ENCODE measurements at places on chromosomes 2 and 18.

GRCh38 chr2:173415431-173416381 is 61.0 kb downstream of the CDCA7 start:
- no peak for DNase-seq

DNA sequence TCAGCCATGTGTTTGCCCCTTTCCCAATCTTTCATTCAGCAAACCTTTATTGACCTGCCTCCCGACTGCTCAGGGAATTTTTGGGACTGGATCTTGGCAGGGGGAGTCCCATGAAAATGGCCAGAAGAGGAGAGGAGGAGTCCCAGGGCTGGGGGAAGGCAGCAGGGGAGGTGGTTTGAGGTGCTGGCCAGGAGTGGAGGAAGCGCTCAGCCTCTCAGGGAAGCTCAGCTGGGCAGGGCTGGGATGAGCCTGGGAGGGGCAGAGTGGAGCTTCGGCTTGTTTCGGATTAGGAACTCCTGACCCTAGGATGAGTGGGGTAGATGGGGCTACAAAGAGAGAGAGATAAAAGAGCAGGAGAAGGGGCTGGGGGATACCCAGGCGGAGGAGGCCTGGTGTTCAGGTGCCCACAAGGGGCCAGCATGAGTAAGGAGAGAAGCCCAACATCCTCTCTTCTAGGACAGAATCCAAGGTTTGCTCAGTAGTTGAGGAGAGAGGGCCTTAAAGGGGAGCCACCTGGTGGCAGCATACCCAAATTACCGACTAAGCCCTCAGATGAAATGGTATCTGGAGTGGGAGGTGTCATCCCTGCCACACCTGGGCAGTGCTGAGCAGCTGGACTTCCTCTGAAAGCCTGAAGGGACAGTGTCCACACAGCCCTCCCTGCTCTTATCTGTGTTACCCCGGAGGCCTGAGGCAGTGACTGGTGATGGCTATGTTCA is 91.1 kb downstream of the INHBB start:
- peak; percentile 90 for DNase-seq

GRCh38 chr2:208279236-208279635 is 13.2 kb downstream of the PIKFYVE start:
- DNase-seq, result no peak

DNA sequence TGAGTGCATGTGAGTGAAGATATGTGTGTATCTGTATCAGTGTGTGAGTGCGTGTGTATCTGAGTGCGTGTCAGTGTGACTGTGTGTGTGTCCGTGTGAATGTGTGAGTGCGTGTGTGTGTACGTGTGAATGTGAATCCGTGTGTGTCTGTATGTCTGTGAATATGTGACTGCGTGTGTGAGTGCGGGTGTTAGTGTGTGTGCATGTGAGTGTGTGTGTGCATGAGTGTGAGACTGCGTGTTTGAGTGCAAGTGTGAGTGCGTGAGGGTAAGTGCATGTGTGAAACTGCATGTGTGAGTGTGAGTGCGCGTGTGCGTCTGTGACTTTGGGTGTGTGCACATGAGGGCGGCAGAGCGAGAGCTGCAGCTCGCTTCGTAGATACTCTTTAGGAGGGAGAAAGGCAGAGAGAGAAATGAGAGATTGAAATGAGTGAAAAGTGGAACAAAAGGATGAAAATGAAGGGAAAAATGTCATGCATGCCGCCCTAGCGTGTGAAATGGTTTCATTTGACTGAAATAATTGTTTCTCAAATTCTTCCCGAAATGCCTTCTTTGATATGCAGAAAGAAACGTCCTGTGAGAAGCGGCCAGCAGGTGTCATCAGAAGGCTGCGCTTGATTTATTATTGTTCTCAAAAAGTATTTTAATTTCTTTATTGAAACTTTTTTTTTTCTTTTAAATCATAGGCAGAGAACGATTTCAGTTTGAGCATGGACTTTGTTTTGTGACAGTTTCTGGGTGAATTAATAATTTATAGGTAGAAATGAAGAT is 25.6 kb downstream of the ZNF407 start:
- no peak for DNase-seq

DNA sequence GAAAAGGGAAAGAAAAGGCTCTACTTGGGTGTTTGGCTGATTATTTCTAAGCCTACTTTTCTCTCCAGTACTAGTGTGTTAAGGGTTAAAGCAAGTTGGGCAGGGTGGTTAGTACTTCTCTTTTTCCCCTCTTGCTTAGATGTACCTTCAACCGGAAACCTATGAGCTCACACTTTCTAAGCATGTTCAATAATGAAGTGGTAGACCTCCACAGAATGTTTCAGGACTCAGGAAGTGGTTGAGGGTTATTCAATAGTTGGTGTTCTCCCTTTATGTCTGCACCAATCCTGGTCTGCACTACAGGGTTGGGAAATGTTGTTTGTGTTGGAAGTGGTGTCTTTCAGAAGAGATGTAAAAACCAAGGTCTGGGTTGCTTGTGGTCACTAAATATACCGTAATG is 137.1 kb downstream of the ZEB2 start:
- DNase-seq, result no peak

- DNase-seq, result no peak
Observed at GRCh38 chr2:61252031-61252430, 90.0 kb downstream of the C2orf74 start.

DNA sequence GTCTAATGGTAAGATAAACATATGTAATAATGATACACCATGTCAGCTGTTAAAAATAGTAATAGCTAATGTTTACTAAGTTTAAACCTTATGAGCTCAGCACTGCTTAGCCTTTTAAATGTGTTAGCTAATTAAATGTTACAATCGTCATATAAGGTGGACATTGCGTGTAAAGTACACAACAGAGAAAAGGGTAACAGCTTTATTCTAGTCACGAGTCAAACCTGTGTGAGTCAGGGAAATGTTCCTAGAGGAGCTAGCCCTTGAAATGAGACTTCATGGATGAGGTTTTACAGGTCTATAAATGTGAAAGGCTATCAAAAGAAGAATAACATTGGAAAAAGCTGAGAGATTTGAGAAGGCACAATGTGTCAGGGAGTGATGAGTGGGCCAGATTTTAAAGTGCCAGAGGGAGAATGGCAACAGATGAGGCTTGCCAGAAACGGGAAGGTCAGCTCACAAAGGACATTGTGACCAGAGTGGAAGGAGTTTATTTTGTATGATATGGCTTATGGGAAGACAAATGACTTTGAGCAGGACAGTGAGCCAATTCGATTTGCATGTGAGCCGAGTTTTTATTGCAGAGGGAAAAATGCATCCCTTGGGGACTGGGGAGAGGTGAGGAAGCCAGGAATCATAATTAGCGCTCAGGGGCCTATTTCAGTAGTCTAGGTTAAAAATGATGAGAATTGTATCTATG is 276.3 kb downstream of the CTNNA2 start:
- no peak for DNase-seq
